ENCODE measurements at places on chromosomes 4 and X.

DNA sequence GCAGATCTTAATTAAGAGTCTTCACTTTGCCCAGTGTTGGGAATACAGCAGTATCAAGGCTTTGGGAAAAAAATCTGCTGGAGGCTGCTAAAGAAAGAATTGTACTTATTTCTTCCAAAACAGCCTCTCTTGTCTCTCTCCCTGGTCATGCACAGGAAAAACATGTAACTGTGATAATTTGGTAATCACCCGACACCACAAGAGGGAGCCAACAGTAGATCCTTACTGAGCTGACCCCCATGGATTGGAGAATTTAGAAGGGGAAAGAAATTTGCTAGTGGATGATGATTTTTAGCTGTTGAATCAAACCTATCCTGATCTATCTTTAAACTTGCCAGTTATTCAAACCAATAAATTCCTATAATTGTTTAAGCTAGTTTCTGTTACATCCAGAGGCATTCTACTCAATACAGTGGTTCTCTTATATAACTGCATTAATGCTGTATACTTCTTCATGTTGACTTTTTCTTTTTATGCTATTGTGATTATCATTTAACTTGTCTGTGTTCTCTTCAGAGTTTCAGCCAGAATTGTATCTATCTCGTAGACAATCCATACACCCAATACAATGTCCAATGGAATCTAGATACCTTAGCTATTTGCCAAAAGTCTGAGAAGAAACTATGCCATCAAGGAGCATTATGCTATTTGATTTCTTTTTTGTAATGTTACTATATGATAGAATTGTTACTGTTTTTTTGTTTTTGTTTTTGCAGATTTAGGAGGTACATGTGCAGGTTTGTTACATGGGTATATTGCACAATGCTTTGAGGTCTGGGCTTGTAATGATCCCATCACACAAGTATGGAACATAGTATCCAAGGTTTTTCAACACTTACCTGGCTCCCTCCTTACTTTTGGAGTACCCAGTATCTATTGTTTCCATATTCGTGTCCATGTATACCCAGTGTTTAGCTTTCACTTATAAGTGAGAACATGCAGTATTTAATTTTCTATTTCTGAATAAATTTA is 31.3 kb upstream of the ARHGEF38 start:
- DNase-seq, result peak; percentile 64

DNA sequence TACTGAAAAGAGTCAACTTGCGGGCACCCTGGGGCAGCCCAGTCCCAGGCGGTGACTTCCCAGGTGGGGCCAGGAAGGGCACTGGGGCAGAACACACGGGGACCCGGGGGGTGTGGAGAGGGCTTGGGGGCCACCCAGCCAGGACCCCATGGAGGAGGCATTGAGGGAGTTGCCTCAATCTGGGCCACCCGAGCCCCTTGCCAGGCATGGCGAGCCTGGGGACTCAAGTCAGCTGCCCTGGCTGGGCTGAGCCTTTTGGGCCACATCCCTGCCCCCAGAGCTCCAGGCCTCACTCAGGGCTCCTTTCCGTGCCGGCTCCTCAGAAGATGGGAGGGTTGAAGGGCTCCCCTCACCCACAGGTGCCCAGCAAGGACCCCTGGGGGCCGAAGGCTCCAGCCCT is 6.6 kb upstream of the CPLX1 start:
- no peak for DNase-seq

GRCh38 chrX:88526385-88526784 is 220.6 kb upstream of the CPXCR1 start:
- DNase-seq, result no peak

GRCh38 chrX:8657883-8658282 is 74.1 kb downstream of the ANOS1 start:
- DNase-seq, result no peak

DNA sequence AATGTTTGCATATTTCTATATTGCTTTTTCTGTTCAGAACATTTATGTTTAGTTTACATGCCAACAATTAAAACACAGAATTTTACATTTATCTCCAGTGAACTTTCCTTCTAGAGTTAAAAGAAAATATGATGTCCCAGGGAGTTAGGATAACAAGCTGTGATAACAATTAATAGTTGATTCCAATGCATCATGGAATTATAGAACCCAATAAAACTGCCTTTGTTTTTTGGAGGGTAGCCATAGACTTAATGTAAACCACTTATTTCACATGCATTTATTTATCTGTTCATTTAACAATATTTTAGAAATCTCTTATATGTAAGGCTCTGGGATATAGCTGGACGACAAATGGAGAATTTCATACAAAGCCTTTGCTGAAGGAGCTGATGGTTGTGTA is 180.0 kb downstream of the CFAP299 start:
- DNase-seq, result no peak

- no peak for DNase-seq
Observed at GRCh38 chr4:69594382-69594781, 45.1 kb downstream of the UGT2A2 start.

DNA sequence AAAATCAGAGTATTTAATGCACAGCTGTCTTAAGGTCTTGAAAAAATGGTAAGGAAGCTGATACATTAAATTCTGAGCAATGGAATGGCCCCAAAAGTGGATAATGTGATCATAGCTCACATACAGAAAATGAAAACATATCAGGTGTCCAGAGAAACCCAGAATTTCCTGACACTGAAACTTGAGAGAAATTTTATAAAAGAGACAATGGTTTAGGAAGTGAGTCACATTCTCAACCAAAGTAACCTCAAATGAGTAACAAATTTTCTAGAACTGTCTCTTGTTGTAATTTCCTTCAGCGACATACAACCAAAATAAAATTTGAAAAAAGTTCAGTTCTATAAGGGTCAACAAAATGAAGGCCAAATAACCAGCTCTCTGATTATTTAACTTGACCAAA is 37.4 kb upstream of the PACRGL start:
- no peak for DNase-seq

- no peak for DNase-seq
Observed at GRCh38 chrX:63426519-63426918, 75.4 kb upstream of the SPIN4 start.

DNA sequence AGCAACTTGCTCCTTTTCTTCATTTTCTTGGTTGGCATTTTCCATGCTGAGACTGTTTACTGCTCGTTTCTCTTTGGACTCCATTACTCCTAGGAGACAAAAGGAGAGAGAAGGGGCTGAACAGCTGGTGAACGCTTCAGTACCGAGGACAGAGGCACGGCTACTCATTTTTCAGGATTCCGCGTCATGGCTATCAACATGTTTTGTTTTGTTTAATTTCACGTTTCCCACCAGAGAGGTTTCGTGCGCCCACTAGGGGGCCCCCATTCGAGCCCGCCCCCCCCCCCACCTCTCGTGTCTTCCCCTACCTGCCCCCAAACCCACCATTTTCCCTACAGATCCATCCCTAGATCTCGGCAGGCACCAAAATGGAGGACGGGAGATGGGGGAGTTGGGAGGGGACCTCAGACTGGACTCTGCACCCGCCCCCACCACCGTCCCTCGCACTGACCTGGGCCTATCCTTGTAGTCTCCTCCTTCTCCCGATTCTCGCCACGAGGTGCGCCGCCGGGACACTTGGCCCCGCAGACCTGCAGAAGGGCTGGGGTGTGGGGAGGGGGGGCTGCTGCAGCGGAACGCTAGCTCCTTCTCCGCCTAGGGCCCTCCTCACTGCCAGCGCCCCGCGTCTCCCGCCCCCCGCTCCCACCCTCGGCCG is 653 bp downstream of the BEX1 start:
- DNase-seq, result peak; percentile 76

GRCh38 chr4:21544415-21544814 is 404.2 kb downstream of the KCNIP4 start:
- no peak for DNase-seq

DNA sequence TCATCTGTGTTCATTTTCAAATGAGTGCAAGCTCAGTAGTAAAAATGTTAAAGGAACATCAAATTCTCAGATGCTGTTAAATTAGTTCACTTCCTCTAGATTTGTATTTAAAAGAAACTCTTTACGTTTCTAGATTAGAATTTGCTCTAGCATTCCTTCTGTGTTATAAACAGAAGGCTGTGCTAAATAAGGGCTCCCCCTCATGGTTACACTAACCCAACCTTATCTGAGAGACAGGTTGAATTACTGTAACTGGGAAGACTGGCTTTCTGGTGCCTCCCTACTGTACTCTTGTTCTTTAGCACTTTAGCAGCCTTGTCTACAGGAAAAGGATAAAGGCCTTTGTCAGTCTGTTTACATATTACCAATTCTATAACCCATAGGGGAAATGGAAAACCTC is 56.8 kb downstream of the RXFP1 start:
- peak; percentile 13 for DNase-seq

GRCh38 chr4:156892805-156893204 is 78.8 kb downstream of the PDGFC start:
- DNase-seq, result no peak

DNA sequence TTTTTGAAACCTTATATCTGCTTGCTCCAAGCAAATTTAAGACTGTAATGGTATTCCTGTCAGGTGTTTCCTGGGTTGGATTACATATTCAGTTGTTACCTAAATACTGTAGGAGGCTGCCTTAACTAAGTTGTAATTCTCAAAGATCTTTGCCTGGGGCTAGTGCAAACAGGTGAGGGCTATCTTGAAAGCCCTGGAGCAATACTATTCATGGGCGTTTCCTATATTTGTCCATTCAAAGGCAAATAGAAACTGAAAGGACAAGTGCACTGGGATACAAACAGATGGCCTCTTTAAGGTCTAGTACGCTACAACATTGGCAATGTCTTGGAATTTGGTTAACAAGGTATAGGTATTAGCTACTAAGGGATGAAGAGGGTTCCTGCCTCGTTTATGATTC is 84.1 kb upstream of the CT45A1 start:
- DNase-seq, result no peak

DNA sequence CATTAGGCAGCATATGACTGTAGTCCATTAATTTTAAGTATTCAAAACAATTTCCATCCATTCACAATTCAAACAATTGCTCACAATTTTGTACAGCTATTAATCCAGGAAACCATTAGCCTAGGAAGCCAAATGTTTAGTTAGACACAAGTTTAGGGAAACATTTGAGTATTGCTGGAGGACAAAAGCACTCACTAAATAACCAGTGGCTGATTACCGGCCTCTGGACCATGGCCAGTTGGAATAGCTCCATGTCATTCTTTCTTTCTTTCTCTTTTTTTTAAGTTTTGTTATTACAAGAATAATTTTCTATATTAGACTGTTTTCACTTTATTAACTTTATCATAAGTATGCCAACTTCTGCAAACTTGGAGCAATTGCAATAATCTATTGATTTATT is 31.3 kb downstream of the TRIML2 start:
- no peak for DNase-seq

- DNase-seq, result no peak
Observed at GRCh38 chr4:185752872-185753271, 59.1 kb downstream of the SORBS2 start.

GRCh38 chrX:70240751-70241150 is 6.3 kb downstream of the AWAT1 start:
- no peak for DNase-seq

- no peak for DNase-seq
Observed at GRCh38 chr4:38654273-38654672, 9.7 kb upstream of the KLF3 start.

Measured in NCI-H526 (cell line).